Stimulated activated CD4-positive, alpha-beta T cell treated with anti-CD3 and anti-CD28 coated beads, Interleukin-1b, Interleukin-23, amount 100 ng/mL, for 48 hours (primary cell): ENCODE measurements at places on chromosomes 1 and 21.
A peak's percentile ranks its signal among the peaks of the same experiment; 100 is the strongest.

DNA sequence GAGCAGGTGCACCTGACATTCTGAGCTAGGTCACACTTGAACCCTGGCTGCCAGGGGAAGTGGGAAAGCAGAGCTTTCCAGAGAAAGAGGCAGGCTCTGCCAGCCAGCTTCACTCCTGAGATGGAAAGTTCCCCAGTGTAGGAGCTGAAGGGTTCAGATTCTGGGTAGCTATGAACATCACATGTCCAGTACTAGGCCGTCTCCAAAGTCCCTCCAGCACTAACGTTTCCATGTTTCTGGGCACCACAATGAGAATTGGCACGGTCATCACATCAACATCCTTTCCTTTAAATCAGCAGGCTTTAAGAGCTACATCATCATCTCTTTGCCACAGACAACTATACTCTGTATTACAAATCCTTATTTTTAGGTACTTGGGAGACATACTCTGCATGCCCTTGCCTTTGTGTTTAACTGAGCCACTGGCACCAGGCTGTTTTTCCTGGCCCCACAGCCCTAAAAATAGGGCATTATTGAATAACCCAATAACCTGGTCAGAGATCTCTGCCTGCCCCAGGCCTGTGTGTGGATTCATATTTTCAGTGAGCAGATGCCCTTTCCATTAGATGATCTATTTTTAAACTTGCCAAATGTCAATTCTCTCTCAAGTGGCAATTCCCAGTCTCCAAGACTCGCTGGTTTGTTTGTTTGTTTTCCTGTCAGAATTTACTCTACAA is 35.4 kb upstream of the USP24 start:
- DNase-seq, result no peak

DNA sequence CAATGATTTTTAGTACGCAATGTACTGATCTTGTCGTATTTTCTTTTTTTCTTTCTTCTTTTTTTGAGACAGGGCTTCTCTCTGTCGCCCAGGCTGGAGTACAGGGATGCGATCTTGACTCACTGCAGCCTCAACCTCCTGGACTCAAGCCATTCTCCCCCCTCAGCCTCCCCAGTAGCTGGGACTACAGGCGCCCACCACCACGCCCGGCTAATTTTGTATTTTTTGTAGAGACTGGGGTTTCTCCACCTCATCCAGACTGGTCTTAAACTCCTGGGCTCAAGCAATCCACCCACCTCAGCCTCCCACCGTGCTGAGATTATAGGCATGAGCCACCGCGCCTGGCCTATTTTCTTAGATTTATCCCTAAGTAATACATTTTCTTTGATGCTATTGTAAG is 43.9 kb upstream of the COL6A2 start:
- DNase-seq, result no peak

- no peak for DNase-seq
Measured at GRCh38 chr1:18953731-18954231, 2.7 kb downstream of the IFFO2 start.

DNA sequence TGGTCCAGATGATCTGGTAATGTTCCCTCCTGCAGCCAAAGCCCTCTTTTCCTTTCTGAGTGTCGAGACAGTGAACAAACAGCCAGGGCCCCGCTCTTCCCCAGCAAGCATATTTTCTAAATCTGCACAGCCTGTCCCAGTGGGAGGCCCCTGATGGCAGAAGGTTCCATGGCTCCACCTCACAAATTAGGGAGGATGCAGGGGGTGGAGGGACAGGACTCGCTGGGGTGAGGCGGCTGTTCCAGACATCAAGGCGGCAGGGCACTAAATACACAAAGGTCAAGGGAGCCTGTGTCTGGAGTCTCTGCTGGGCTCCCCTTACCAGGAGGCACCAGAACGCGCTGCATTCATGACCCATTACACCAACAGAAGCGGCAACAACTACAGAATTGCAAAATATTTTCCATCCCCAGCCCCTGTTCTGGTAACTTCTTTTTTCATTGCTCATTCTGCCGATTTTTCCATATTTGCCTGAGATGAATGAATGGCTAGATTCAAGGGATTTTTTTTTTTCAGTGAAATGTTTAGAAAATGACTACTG is 27.0 kb upstream of the PRELP start:
- DNase-seq, result no peak

DNA sequence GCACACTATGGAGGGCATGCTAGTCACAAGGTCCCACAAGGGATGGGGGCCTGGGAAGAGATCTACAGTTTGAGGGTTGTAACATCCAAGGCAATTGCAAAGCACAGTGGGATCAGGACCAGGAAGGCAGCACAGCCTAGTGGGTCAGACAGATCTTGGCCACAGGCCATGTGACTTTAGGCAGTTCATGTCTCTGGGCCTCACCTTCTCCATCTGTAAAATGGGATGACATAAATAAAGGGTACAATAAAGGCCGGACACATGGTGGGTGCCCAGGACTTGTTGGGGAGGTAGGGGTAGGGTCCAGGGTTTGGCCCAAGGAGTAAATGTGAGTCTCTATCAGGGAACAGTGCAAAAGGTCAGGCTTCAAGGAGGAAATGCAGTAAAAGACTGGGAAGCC is 18.1 kb upstream of the IGSF21 start:
- no peak for DNase-seq

DNA sequence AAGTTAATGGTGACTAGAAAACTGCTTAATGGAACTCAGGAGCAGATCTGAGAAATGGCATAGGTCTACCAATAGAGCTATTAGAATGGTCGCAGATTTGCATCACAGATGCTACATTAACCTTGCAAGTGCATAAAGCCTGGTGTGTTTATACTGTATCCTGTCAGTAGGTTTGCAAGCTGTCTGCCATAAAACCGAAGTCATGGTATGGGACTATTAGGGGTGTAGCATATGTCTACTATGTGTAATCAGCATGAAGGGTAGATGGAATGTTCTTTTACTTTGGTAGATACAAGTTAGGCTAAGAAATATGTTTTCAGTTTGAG is 574.2 kb upstream of the ADGRL2 start:
- DNase-seq, result no peak

GRCh38 chr1:84571150-84571535 is 3.1 kb downstream of the CTBS start:
- DNase-seq, result no peak

- no peak for DNase-seq
Measured at GRCh38 chr1:214801191-214801590, 198.2 kb downstream of the CENPF start.

GRCh38 chr1:38451541-38451993 is 405.0 kb upstream of the POU3F1 start:
- no peak for DNase-seq

- DNase-seq, result no peak
Measured at GRCh38 chr21:43585924-43586413, 73.3 kb downstream of the HSF2BP start.

GRCh38 chr1:241034203-241034936 is 322.6 kb downstream of the RGS7 start:
- DNase-seq, result no peak

- no peak for DNase-seq
Measured at GRCh38 chr21:24197132-24197643, 1410.1 kb downstream of the MRPL39 start.

- DNase-seq, result no peak
Measured at GRCh38 chr1:21311016-21311415, 20.8 kb upstream of the ECE1 start.

- no peak for DNase-seq
Measured at GRCh38 chr21:24316277-24316922, 1290.9 kb downstream of the MRPL39 start.

DNA sequence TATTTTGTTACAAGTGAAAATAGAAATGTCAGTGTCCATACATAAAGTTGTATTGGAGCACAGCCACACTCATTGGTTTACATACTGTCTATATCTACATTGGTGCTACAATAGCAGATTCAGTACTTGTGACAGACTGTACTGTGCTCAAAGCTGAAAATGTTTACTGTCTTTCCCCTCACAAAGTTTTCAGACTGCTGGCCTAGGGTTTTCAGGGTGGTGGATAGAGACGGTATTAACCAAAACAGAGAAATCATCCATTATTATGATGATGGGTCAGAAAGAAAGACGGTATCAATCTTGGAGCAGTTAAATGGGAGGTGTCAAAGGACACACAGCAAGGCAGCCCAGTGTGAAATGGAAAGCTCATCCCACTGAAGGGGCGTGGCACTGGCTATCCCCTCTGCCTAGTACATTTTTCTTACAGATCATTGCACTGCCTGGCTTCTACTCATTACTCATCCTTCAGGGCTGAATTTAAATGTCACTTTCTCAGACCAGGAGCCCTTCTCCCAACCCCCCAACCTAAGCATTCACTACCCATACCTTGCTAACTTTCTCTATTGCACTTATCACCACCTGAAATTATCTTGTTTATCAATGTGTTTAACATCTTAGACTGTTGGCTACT is 10.2 kb downstream of the JAK1 start:
- DNase-seq, result peak; percentile 24

DNA sequence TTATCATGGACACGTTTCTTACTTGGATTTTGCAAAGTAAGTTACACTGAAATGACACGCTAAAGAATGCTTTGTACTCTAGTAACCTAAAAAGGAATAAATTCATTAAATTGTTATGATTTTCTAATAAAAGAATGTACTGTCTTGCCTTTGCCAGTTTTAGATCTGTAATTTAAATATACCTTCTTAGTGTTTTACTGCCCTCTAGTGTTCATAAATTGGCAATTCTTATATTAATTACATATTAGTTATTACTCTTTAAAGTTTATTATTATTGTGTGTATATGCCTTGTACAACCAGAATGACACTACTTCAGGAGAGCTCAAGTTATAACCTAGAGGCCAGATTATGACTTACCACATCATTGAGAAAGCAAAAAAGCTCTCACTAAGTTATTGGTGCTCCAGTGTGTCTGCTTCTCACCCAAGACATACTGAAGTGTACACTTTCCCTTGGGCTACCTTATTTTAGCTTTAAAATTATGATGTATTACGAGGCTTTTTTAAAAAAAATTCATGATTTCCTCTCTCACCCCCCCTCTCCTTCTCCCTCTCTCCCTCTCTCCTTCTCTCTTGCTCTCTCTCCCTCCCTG is 169.9 kb downstream of the HS2ST1 start:
- DNase-seq, result no peak

GRCh38 chr1:58784758-58785441 is 1.1 kb upstream of the JUN start:
- DNase-seq, result peak; percentile 76

GRCh38 chr1:161046605-161047228 is 940 bp upstream of the USF1 start:
- DNase-seq, result no peak

- no peak for DNase-seq
Measured at GRCh38 chr1:235409042-235409820, 42.0 kb downstream of the TBCE start.

- no peak for DNase-seq
Measured at GRCh38 chr1:204107892-204108291, 35.0 kb downstream of the SOX13 start.

DNA sequence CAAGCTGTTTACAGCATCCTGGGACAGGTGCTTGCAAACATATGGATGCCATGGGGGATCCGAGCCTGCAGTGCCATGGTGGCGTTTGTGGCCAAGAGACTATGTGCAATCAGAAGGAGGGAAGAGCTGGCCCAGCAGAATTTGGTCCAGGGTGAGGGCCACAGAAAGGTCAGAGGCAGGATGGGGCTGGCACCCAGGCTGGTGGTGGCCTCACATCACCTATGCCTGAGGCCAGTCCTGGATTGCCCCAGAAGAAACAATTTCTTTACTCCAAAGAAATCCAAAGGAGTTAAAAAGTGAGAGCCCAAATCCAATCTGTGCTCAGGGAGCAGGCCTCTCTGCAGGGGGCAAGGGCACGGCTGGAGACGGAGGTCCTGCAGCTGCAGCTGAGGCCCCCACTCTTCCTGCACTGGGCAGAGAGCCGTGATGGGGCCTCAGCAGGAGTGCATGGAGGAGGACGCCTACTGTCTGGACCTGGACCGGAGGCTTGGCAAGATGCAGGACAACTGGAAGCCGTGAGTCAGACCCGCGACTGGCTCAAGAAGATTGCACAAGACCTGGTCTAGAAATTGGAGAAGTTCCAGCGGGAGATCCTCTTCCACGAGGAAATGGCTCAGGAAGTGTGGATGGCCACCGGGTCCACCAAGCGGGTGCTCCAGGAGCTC is 163.5 kb downstream of the RYR2 start:
- DNase-seq, result no peak

DNA sequence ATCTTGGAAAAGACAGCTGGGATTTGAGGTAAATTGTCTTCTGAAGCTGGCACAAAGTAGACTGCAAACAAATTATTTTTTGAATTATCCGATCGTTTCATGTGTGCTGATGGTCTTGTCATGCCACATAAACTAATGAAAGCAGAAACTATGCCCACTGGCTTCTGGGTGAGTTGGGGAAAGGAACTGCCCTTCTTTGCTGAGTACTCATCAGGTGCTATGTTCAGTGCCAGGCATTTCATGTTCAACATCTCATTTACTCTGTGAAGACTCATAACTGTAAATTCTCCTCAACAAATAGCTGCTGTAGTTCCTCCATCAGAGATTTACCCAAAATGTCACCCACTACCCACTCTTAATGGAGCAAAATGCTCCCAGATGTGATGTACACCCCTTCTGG is 1.2 kb downstream of the TRIT1 start:
- DNase-seq, result no peak

- DNase-seq, result no peak
Measured at GRCh38 chr1:6016191-6016865, 24.1 kb upstream of the NPHP4 start.

GRCh38 chr1:168081373-168082007 is 55.2 kb downstream of the GPR161 start:
- no peak for DNase-seq

DNA sequence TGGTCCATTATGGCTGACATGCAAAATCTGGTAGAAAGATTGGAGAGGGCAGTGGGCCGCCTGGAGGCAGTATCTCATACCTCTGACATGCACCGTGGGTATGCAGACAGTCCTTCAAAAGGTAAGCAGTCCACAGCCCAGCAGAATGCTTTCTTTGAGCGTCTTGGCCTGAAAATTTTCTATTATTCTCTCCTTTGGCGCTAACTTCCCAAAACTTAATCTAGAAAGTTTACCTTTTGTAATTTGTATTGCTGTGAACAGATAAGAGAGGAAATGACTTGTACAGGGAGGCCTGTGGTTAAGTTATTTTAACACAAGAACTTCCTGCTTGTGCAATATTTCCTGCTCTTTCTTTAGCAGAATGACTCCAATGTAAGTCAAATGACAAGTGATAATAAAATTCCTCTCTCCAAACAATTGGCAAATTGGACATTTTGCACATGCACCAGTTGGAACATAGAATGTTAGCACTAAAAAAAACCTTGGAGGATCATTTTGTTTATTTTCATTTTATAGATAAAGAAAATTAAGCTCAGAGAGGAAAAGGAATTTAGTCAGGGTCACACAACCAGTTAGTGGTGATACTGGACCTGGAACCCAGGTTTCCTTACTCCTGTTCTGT is 18.9 kb downstream of the CAP1 start:
- no peak for DNase-seq

GRCh38 chr1:200980452-200980772 is 43.1 kb downstream of the KIF21B start:
- DNase-seq, result no peak

GRCh38 chr21:32886339-32886738 is 114.8 kb upstream of the PAXBP1 start:
- DNase-seq, result no peak
